A549 treated with Hydrocortisone at 1 μM for 4 hours (cell line): ENCODE measurements at places on chromosomes 1 and 21. TPM values are rescaled to one million over a fixed set of nuclear protein-coding genes. Genes with fewer than 3 reads are reported as not detected.

Gene ATP1A4
- total RNA-seq: not detected in 5 replicates

Gene EXTL1
- total RNA-seq: 0.02 TPM in 1 of 5 replicates, not detected in the others

Gene PRAMEF27
- total RNA-seq: not detected in 5 replicates

Gene PDZK1
- 0.59 to 1.2 TPM (median 0.90 TPM) in 5 replicates for total RNA-seq

Gene FMOD
- 0.03 to 0.06 TPM (median 0.06 TPM) in 3 of 5 replicates, not detected in the others for total RNA-seq

Gene PLEKHO1
- total RNA-seq: 5.6 to 7.7 TPM (median 6.3 TPM) in 5 replicates

Gene HAO2
- 0.05 TPM in 1 of 5 replicates, not detected in the others for total RNA-seq

Gene LAMC1
- 84.0 to 143 TPM (median 107 TPM) in 5 replicates for total RNA-seq

Gene OPRD1
- total RNA-seq: 0.02 to 0.07 TPM (median 0.03 TPM) in 4 of 5 replicates, not detected in the other

Gene PGLYRP4
- total RNA-seq: not detected in 5 replicates

Gene RHCE
- total RNA-seq: 0.25 TPM in 1 of 5 replicates, not detected in the others

Gene SLC6A9
- 12.6 to 15.0 TPM (median 13.9 TPM) in 5 replicates for total RNA-seq

Gene NBPF6
- not detected in 5 replicates for total RNA-seq

Gene FCRL2
- not detected in 5 replicates for total RNA-seq

Gene CCDC17
- total RNA-seq: 0.18 to 0.36 TPM (median 0.26 TPM) in 5 replicates

Gene LPAR3
- 0.26 to 0.37 TPM (median 0.33 TPM) in 5 replicates for total RNA-seq

Gene CELA3B
- total RNA-seq: not detected in 5 replicates

Gene HORMAD1
- total RNA-seq: 6.7 to 11.9 TPM (median 9.5 TPM) in 5 replicates

Gene KIF2C
- 35.7 to 45.5 TPM (median 37.0 TPM) in 5 replicates for total RNA-seq

Gene HJV
- total RNA-seq: not detected in 5 replicates

Gene PTPRF
- 73.3 to 110 TPM (median 95.8 TPM) in 5 replicates for total RNA-seq

Gene SPATA45
- total RNA-seq: not detected in 5 replicates

Gene CXADR
- total RNA-seq: 7.4 to 15.2 TPM (median 11.2 TPM) in 5 replicates

Gene CELF3
- total RNA-seq: not detected in 5 replicates
